HT1080 (cell line): ENCODE measurements at places on chromosomes 1 and 21. TPM values are rescaled to one million over a fixed set of nuclear protein-coding genes. Genes with fewer than 3 reads are reported as not detected.

- DNase-seq = no peak
Observed at GRCh38 chr1:2528966-2529783, 888 bp downstream of the HES5 start.

S100A7 gene
- not detected in 2 replicates for total RNA-seq

GRCh38 chr1:94544706-94545490 is 3.3 kb upstream of the F3 start:
- DNase-seq = peak; percentile 60

DNA sequence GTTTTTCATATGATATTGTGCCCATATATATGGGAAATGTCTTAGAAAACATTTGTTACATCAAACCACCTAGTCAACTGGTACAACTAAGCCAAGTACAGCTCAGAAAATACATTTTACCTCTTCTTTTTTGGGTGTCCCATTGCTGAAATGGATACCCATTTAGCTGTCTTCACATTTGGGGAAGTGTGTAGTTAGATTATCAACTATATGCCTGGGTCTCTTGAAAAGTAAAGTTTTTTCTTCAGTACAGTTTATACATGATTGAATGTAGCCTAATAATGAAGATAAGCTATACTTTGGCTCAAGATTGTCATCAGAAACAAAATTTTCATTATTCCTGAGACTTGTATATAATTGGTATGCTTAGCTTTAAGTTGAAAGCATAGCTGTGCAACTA is 2.0 kb downstream of the AGO3 start:
- DNase-seq = no peak

DNA sequence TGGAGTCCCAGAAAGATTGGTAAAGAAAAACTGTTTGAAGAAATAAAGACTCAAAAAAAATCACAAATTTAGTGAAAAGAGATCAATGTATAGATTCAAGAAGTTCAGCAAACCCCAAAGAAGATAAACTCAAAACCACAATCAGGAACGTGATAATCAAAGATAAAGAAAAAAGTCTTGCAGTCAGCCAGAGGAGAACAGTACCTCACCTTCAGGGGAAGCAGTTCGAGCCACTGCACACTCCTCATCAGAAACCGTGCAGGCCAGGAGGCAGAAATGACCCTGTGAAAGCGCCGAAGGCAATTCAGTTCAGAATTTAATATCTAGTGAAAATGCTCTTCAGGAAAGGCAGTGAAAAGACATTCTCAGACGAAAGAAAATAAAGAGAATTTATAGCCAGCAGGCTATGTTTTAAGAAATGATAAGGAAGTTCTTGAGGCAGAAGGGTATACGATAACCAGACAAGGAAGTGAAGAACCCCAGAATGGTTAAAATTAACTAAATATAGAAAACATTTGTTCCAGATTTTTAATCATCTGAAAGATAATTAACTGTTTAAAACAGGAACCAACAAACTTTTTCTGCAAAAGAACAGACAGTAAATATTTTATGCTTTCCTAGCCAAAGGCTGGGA is 13.5 kb upstream of the SUMO3 start:
- DNase-seq = no peak

DNA sequence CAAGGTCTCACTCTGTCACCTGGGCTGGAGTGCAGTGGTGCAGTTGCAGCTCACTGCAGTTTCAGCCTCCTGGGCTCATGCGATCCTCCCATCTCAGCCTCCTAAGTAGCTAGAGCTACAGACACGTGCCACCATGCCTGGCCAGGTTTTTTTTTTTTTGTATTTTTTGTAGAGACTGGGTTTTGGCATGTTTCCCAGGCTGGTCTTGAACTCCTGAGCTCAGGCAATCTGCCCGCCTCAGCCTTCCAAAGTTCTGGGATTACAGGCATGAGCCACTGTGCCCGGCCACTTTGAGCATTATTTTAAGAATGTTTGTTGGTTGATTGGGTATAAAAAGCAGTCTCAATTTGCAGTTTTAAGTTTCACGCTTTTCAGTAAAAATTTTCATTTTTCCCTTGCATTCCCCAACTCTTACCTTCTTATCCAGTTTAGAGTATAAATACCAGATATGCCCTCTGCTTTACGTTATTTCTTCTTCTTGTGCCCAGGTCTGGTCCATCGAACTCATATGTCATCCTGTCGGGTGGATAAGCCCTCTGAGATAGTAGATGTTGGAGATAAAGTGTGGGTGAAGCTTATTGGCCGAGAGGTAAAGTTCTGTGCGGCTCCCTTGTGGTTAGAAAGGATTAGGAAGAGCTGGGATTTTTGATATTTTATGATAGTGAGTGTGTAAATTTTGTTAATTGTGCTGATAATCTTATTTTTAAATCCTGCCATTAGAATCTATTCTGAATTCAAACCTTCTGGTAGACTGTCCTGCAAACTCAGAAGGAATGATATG is 36.0 kb downstream of the FABP3 start:
- no peak for DNase-seq

PCP4 gene
- total RNA-seq = not detected in 2 replicates

ADIPOR1 gene
- total RNA-seq = 90.5 and 116 TPM in 2 replicates

SWT1 gene
- 1.0 and 2.2 TPM in 2 replicates for total RNA-seq

DNA sequence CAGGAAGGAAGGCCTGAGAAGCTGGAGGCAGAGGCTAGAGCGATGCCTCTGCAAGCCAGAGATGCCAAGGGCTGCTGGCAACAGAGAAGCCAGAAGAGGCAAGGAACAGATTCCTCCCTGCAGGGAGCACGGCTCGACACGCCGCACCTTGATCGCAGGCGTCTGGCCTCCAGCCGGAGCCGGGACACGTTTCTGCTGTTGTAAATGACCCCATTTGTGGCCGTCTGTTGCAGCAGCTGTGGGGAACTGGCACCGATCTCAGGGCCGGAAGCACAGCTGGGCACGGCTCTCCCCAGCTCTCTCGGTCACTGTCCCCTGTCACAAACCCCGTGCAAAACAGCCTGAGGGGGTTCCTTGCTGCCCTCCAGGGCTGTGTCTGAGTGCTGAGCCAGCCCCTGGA is 59.6 kb downstream of the SIK1 start:
- DNase-seq = no peak

GRCh38 chr1:228862542-228863505 is 127.5 kb downstream of the RHOU start:
- DNase-seq = no peak

ZSWIM5 gene
- 0.03 TPM in 1 of 2 replicates, not detected in the other for total RNA-seq

YTHDF2 gene
- total RNA-seq = 62.7 and 101 TPM in 2 replicates

LRRC3 gene
- 0.07 TPM in 1 of 2 replicates, not detected in the other for total RNA-seq

DNA sequence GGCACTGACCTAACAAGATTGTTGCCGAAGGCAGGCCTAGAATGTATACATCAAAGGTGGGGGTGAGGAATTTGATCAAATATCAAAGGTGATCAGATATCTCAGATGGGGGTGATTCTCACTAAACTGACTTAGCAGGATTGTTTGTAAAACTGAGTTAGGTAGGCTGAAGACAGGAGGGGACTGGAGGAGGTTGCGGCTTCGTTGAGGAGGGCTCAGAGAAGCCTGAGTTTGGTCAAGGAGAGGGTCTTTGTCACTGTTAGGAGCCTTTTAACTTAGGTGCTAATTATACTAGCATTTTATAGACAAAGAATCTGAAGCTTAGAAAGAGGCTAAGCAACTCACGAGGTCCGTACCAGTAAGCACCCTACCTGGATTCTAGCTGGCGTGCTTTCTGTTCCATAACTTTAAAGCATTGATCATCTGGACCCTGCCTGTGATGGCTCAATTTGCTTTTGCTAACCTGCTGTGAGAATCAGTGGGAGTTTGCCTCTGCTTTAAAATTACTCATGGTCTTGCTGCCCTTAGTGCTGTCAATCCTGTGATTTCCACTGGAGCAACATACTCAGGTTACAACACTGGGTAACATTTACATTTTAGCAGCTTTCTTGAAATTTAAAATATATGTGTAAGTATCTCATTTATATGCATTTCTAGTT is 49.8 kb downstream of the ITSN1 start:
- DNase-seq = no peak

CLDN17 gene
- total RNA-seq = not detected in 2 replicates

C1orf216 gene
- total RNA-seq = 14.6 and 16.7 TPM in 2 replicates

DNA sequence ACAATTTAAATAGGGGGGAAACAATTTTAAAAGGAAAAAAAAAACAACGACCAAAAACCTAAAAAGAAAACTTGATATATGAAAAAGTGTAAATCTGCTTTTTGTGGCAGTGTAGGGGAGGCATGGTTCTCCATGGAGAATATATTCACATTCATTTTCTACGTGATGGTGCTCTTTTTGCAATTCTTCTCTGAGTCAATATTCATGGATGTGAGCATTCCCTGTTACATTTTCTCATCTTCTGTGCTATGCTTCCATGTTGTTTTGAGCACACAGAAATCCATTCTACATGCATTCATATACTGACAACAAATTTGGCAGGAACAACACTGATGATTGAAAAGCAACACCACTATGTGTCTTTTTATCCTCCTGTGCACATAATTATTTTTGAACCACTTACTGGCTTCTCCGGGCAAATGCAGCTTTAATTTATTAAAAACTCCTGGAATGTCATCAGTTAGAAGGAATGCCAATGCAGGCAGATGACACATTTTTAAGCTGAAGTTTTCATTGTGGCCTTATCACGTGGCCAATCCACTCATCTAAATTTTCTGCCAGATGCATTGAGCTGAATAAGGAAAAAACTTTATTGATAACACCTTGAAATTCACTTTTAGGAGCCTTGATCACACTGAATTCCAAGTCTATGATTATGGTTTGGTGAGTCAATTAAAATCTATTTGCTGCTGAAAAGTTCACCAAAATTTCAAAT is 590.6 kb downstream of the NUF2 start:
- no peak for DNase-seq

DNA sequence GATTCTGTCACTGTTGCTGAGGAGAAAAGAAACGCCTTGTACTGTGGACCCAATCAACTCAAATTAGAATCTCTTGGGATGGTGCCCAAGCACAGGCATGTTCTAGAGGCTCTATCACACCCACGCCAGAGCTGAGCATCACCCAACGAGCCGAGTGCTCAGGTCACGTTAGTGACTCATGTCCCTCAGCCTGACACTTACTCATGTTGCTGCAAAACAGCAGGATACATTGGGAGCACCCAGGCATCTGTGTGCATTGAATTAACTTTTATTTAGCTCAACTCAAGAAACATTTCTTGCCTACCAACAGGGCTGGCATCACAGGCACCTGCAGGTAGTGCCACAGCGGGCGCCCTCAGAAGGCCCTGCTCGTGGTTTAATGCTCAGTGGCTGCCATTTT is 149.8 kb downstream of the ETS2 start:
- peak; percentile 40 for DNase-seq

DNA sequence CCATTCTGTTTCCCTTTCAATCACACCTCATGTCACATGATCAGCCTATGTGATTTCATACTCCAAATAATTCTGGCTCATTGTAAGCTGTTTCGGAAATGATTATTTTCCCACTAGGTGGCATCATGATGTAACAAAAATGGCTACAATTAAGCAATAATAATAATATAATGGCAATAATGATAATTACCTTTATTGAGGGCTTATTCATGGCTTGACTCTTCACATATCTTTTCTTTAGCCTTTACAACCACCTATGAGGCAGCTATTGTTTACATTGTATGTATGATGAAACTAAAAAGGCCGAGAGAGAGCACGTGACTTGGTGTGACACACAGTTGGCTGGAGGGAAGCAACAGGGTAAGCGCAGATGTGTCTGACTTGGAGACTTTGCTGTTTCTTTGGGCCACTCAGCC is 12.5 kb upstream of the KPRP start:
- peak; percentile 77 for DNase-seq

DNA sequence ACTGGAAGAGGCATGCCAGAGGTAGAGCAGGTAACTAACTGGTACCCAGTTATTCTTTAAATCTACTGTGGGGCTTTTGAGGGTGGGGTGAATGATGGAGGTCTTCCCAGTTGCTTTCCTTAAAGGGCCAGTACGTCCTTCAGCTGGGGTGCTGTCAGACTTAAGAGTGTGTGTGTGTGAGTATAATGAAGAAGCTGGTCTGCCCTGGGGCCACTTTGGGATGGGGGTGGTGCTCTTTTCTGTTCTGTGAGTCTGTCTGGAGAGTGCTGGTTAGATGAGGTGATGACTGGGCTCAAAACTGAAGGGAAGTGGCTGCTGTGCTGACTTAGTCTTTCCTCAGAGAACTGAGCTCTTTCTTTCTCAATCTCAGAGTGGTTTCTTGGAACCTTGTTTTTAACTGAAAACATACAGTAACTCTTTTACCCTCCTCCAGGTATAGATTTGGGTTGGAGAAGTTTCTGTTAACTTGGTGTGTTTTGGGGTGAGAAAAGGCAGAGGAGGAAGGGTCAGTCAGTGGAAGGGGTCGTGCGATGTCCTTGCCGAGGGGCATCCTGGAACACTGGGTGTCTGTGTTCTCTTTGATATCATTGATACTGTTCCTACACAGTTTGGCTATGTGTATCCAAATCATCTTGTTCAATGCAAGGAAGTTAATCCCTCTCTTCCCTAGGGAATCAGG is 746 bp downstream of the MACF1 start:
- peak; percentile 90 for DNase-seq

DNA sequence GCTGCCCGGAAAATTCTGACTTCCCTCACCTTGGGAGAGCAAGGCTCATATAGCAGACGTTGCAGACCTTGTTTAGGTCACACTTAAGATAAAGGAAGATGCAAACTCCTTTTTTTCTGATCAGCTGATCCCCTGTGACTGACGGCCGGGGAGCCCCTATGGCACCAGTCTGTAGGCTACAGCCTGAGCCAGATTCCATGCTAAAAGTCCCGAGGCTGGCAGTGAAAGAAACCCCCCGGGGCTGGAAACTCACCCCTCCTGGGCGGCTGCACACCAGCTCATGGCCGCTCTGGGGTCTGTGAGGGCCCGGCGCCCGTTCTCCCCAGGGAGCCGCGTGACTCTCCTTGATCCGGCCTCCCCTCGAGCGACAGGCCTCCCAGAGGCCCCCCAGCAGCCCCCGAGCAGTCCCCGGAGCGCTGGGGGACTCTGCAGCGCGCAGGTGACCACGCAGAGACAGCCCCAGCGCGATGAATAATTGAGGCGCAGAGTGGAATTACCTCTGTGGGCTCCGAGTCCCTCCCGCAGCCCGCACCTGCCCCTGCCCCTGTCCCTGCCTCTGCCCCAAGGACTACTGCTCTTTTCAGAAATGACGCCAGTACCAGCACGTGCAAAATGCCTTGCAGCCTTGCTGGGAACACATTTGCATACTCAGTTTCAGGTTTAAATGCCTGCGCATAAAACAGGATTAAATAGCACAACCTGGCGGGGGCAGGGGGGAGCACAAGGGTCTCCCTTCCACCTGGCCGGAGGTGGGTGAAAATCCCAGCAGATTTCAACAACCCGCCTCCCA is 62.6 kb upstream of the CLDN14 start:
- no peak for DNase-seq

DNA sequence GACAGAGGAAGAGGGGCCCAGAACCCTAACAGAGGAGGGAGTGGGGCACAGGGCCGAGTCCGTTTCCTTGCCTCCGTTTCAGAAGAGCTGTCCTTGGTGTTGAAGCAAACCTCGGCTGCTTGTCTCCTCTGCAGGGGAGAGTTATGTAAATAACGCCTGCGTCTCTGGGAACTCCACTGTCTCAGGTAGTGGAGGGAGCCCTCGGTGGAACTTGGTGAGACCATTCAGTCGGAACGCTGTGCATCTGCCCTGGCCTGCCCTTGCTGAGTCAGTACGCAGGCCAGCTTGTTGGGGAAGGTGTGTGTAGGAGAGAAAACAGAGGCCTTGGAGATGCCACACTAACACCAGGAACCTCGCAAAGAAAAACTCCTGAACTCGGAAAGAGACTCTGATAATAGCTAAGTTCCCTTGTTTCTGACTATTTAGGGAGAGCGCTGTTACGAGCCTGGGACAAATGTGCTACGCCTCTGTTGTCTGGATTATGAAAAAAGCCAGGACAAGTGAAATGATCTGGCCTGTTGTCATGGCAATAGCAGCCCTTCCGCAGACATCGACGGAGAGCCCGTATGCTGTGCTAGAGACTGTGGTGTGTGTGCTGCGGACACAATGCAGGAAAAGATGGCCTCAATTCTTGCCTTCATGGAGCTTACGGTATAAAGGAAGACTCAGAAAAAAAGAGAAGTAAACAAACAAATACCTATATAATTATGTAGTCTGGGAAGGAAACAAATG is 94.6 kb upstream of the AKT3 start:
- DNase-seq = no peak
